ENCODE measurements at places on chromosomes 1 and 21. TPM values are rescaled to one million over a fixed set of nuclear protein-coding genes. Genes with fewer than 3 reads are reported as not detected.

- H3K4me3 ChIP-seq = no peak overlapping the region
- H3K4me1 ChIP-seq = peaks cover under 1% of the 10 kb centered on the region
- no peaks in the 10 kb centered on the region for H3K36me3 ChIP-seq
- no peak for DNase-seq
Observed at GRCh38 chr1:147522775-147523174, 18.5 kb upstream of the BCL9 start.

DNA sequence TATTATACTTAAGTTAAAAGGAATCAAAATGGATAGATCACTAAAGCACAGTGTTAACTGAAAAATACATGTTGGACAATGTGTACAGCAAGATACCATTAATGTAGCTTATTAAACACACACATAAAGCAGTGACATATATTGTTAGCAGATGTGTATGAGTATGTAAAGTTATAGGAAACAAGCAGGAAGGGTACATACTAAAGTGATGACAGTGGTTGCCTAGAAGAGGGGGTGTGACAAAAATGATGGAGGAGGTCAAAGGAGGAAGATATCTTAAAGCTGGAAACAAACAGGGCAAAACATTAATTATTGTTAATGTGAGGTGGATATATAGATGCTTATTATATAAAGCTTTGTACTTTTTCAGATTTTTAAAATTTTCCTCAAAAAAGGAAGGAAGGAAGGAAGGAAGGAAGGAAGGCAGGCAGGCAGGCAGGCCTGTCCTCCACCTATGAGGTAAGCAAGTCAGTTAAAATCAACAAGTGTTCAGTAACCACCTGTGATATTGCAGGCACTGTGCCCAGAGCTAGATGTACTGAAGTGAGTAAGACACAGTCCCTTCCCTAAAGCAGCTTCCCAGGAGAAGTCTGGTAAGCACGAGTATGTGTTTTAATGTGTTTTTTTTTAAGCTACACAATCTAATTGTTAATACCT, 252.9 kb upstream of the NR5A2 start:
- no peaks in the 10 kb centered on the region for H3K27me3 ChIP-seq
- no peaks in the 10 kb centered on the region for H3K4me1 ChIP-seq
- no peak overlapping the region for H3K4me3 ChIP-seq

Gene PRELP
- total RNA-seq = not detected

- no peak overlapping the region for H3K27ac ChIP-seq
- no peak overlapping the region for H3K4me3 ChIP-seq
- no peaks in the 10 kb centered on the region for H3K4me1 ChIP-seq
- no peak for DNase-seq
Observed at GRCh38 chr21:34858559-34858958, 189.8 kb downstream of the CLIC6 start.

DNA sequence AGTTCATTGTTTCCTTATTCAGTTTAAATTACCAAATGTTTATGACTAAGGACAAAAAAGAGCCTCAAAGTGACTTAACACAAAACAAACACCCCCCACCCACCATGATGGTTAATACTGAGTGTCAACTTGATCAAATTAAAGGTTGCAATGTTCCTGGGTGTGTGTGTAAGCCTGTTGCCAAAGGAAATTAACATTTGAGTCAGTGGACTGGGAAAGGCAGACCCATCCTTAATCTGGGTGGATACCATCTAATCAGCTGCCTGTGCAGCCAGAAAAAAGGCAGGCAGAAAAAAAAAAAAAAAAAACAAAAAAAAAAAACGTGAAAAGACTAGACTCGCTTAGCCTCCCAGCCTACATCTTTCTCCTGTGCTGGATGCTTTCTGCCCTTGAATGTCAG, 543.4 kb downstream of the NEGR1 start:
- H3K4me3 ChIP-seq = no peak overlapping the region
- no peaks in the 10 kb centered on the region for H3K27me3 ChIP-seq
- H3K4me1 ChIP-seq = no peaks in the 10 kb centered on the region
- no peaks in the 10 kb centered on the region for H3K36me3 ChIP-seq
- no peak overlapping the region for H3K27ac ChIP-seq
- DNase-seq = no peak

- H3K27me3 ChIP-seq = no peaks in the 10 kb centered on the region
- DNase-seq = no peak
- peaks cover 14% of the 10 kb centered on the region for H3K4me1 ChIP-seq
Observed at GRCh38 chr1:59150577-59151386, 146.1 kb upstream of the FGGY start.

DNA sequence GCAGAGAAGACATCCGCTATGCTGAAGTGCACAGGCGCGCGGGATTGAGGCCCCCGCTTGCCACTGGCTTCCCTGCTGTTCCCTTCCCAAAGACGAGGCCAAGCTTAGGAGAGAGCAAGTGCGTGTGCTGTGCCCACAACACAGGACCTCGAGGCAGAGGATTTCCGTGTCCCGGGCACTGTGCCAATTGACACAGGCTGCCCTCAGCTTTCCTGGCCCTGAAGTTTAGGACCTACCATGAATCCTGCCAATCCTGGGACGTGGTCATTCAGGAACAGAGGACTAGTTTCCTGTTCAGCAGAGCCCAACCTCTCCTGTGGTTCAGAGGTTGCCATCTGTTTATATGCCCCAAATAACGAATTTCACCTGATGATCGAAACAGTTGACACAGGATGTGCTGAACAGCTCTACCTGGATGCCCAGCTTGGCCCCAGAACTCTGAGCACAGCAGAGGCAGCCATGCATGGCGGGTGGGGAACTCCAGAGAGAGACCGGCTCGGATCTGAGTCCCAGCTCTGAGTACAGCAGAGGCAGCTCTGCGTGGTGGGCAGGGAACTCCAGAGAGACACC, 22.0 kb downstream of the SLC37A1 start:
- H3K27ac ChIP-seq = no peak overlapping the region
- H3K4me1 ChIP-seq = peaks cover 17% of the 10 kb centered on the region
- peaks cover 50% of the 10 kb centered on the region for H3K36me3 ChIP-seq
- H3K27me3 ChIP-seq = no peaks in the 10 kb centered on the region
- no peak for DNase-seq

DNA sequence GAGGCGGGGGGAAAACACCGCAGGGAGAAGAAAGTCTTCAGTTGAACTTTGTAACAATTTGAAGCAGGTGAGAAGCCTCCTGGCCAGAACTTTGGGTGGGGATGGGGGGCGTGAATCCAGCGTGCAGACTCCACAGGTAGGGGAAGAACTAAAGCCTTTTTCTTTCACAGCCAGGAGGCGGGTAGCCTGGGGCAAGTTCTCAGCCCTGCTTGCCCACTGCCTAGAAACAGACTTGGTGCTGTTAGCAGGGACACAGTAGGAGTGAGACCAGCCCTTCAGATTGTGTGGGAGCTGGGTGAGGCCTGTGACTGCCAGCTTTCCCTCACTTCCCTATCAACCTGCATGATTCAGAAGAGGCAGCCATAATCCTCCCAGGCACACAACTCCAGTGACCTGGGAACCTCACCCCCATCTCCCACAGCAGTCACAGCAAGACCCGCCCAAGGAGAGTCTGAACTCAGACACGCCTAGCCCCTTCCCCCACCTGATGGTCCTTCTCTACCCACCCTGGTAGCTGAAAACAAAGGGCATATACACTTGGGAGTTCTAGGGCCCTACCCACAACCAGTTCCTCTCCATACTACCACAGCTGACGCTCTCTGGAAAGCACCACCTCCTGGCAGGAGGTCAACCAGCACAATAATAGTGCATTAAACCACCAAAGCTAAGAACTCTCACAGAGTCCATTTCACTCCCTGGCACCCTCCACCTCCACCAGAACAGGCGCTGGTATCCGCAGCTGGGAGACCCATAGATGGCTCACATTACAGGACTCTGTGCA, 83.5 kb upstream of the CDC42BPA start:
- H3K4me3 ChIP-seq = no peak overlapping the region
- no peaks in the 10 kb centered on the region for H3K4me1 ChIP-seq
- no peaks in the 10 kb centered on the region for H3K36me3 ChIP-seq

DNA sequence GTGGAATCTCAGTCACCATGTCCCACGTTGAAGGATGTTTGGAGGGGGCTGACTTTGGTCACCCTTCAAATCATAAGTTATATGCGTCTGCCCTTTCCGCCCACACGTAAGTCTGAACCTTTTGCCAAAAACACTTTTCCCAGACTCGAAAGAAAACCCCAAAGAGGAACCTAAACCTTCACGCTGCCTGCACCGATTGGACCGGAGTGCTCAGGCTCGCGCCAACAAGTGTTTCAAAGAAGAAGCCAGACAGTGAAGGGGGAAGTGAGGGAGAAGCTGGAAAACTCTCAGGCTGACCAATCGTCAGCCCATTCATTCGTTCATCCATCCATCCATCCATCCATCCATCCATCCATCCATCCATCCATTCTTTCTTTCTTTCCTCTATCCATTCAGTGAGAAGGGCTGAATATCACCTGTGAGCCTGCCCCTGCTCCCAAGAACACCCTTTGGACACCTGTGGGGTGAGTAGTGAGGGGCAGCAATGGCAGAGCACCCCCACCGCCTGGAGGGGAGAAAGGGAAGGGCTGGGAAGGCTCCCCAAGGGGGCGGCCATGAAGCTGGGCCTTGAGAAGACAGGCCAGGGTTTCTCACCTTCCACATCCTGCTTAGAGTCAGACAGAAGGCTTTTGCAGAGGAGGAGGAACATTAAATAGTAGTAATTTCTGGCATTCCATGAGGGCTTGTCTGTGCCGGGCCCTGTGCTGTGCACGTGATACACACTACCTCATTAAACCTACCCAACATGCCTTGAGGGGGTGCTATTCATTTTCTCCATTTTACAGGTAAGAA, 27.1 kb upstream of the RUNX3 start:
- H3K27ac ChIP-seq = no peak overlapping the region
- H3K36me3 ChIP-seq = no peaks in the 10 kb centered on the region
- no peak overlapping the region for H3K4me3 ChIP-seq
- peaks cover 89% of the 10 kb centered on the region for H3K4me1 ChIP-seq

DNA sequence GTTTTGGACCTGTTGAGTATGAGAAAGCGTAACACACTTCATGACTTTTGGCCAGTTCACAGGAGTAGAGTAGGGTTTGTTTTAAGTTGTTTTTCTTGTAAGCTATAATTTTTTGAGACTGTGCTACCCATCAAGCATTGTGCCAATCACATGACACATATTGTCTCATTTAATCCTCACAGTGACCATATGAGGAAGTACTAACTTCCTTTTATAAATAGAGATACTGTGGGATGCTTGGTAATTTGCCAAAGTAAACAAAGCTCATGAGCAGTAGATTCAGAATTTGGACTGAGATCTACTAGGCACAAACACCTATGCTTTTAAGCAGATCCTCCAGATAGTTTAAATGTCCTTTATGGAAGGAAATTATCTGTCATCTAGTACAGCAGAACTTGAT, 178.3 kb downstream of the CACNA1E start:
- H3K4me1 ChIP-seq = no peaks in the 10 kb centered on the region
- DNase-seq = no peak
- no peak overlapping the region for H3K4me3 ChIP-seq
- H3K27me3 ChIP-seq = peaks cover 15% of the 10 kb centered on the region

Gene RFX5
- total RNA-seq = 65.7 TPM

- H3K4me3 ChIP-seq = no peak overlapping the region
- DNase-seq = no peak
- H3K4me1 ChIP-seq = no peaks in the 10 kb centered on the region
- H3K27ac ChIP-seq = no peak overlapping the region
- H3K36me3 ChIP-seq = no peaks in the 10 kb centered on the region
- no peaks in the 10 kb centered on the region for H3K27me3 ChIP-seq
Observed at GRCh38 chr1:175036476-175036875, 13.3 kb upstream of the MRPS14 start.

DNA sequence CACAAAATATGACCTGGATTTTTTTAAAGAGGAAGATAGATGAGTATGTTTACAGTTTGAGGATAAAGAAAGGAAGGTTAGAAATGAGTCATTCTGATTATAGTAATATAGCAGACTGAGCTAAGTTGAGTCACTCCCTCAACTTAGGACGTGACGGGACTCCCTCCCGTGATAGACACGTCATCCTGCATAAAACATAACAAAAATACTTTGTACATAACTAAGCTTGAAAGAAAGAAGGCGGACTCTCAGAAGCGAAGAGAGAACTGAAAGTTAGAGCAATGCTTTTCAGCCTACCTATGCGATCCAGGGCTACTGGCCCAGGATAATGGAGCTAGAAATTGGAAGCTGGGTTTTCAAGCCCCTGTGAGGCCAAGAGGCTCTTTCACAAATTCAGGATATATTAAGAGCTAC, 53.0 kb upstream of the DESI2 start:
- H3K4me1 ChIP-seq = no peaks in the 10 kb centered on the region
- DNase-seq = peak; percentile 23
- no peaks in the 10 kb centered on the region for H3K36me3 ChIP-seq
- no peak overlapping the region for H3K27ac ChIP-seq
- H3K27me3 ChIP-seq = no peaks in the 10 kb centered on the region

GRCh38 chr1:82401116-82401515, 600.4 kb downstream of the ADGRL2 start:
- no peaks in the 10 kb centered on the region for H3K27me3 ChIP-seq
- no peaks in the 10 kb centered on the region for H3K4me1 ChIP-seq
- no peak for DNase-seq

- no peaks in the 10 kb centered on the region for H3K36me3 ChIP-seq
- peaks cover 13% of the 10 kb centered on the region for H3K4me1 ChIP-seq
- DNase-seq = no peak
- H3K4me3 ChIP-seq = no peak overlapping the region
Observed at GRCh38 chr21:45695086-45695485, 51.6 kb downstream of the PCBP3 start.

DNA sequence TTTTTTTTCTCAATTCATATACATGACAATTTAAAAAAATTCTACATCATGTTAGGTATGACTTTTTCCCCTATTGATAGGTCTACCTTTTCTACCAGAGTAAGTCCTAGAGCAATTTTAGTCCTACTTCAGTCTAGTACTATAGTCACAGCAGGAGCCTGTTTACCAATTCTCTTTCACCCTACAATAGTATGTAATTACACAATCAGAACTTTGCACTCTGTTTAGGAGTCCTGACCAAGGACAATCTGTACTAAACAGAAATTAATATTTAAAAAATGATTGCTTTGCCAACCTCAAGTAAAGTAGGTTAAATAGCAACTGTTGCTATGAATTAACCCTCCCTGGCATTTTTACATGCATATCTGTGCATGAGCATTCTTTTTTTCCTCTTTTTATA, 810 bp upstream of the CYP4A11 start:
- H3K4me3 ChIP-seq = no peak overlapping the region
- no peak for DNase-seq
- peaks cover 7% of the 10 kb centered on the region for H3K27me3 ChIP-seq
- H3K36me3 ChIP-seq = no peaks in the 10 kb centered on the region

DNA sequence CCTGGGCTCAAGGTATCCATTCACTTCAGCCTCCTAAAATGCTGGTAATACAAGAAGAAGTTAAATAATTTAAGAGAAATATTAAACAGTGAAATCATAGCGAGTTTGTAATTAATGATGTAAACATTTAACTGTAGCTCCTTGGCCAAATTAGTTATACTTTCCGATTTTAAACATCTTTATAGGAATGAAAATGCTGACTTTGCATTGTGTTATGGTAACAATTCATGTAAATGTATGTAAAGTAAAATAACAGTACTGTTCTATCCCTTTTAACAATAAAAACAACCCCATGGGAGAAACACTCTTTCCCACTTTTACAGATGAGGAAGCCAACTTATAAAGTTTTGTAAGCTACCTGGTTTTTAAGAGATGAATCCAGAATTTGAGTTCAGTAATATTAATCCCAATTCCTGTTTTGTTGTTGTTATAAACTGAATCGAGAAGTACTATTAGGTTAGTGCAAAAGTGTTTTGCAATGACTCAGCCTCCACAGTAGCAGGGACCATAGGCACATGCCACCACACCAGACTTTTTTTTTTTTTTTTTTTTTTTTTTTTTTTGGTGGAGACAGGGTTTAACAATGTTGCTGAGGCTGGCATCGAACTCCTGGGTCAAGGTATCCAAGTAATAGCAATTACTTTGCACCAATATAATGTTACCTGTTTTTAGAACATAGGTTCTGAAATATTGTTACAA, 1360.4 kb downstream of the BRINP3 start:
- no peak for DNase-seq
- no peak overlapping the region for H3K27ac ChIP-seq
- no peaks in the 10 kb centered on the region for H3K36me3 ChIP-seq
- H3K4me1 ChIP-seq = no peaks in the 10 kb centered on the region
- no peaks in the 10 kb centered on the region for H3K27me3 ChIP-seq

Gene RNF223
- total RNA-seq = not detected

Measured in CD4-positive, alpha-beta T cell (primary cell).